Neural progenitor cell (in vitro differentiated cells): ENCODE measurements at places on chromosomes 2 and 18.

GRCh38 chr2:9623151-9623550 is 7.6 kb downstream of the YWHAQ start:
- no peak for DNase-seq

- no peak for DNase-seq
Observed at GRCh38 chr18:56461151-56461550, 177.2 kb downstream of the TXNL1 start.

DNA sequence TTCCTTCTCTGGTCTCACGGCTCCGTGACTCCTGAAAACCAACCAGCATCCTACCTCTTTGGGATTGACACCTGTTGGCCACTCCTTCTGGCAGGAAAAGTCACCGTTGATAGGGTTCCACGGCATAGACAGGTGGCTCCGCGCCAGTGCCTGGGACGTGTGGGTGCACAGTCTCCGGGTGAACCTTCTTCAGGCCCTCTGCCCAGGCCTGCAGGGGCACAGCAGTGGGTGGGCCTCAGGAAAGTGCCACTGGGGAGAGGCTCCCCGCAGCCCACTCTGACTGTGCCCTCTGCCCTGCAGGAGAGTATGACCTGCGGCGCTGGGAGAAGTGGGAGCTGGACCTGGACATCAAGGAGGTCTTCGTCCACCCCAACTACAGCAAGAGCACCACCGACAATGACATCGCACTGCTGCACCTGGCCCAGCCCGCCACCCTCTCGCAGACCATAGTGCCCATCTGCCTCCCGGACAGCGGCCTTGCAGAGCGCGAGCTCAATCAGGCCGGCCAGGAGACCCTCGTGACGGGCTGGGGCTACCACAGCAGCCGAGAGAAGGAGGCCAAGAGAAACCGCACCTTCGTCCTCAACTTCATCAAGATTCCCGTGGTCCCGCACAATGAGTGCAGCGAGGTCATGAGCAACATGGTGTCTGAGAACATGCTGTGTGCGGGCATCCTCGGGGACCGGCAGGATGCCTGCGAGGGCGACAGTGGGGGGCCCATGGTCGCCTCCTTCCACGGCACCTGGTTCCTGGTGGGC is 10.0 kb downstream of the PROC start:
- DNase-seq, result no peak

DNA sequence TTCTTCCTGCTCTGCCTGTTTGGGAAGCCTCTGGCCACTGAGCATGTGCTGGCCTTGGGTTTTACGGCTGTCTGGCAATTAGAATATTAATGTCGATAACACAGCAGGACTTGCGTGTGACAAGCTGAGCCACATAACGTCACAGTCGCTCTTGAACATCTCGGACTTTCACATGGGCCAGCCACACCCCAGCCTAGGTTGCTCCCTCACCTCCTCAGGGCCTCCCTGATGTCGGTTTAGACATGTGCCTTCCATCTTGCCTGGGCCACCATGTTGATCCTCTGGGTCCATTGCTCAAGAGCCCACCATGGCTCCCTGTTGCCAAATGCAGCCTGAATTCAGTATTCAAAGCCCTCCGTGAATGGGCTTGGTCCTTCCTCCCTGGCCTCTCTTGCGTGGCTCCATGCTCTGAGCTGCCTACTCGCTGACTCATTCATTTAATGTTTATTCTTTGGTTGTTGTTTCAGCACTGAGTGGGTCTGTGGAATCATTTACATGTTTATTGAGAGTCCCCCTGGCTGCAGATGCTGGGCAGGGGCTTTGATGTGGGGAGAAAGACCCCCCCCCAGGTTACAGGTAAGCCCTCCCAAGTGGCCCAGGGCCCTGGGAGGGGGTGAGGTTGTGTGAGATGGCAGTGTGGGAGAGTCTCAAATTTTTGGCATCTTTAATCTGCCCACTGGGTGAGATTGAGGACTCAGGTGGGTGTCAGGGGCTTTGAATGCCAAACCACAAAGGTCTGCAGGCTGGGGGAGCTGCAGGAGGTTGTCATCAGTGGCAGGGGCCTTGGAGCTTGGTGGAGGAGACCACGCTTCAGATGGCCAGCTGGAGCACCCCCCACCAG is 62.0 kb downstream of the ODC1 start:
- no peak for DNase-seq

DNA sequence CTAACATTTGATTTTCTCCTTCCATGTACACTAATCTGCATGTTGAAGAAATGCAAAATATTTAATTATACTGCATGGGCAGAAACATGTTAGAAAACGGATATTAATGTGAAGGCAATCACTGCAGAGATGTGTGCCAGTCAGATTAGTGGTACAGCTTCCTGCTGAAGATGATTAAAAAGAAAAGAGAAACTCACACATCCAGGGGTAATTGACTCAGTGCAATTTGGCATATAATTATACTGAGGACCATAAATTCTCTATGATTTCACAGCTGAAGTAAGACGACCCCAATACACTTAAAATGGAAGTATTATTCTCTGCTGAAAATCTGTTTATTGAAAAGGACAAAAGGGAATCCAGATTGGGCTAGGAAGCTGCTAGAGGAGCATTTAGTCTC is 243.4 kb downstream of the TGIF1 start:
- no peak for DNase-seq
